Amniotic epithelial cell (primary cell): ENCODE measurements at places on chromosomes 2 and 18.

DNA sequence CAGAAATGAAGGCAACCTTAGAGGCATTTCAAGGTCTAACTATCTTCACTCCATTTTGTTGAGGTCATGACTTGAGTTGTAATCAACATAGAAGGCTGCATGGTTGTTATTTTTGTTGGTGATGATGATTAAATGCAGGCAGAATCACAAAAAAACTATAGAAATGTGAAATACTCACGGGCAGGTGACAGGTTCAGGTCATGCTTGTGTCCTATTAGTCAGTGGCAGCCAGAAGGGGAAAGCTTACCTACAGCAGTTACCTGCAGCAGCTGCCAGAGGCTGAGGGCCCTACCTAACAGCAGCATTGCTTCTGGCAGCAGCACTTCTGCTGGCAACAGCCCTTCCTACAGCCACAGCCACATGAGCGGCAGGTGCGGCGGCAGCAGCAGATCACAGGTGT, 394 bp downstream of the SCYGR3 start:
- DNase-seq: no peak

- DNase-seq: peak; percentile 51
These were observed at the start of gene IGFBP2 for GRCh38 chr2:216632952-216633615. TSS of gene IGFBP2 (plus strand) at chr2:216633420. CDS start at chr2:216633524, 104 bp downstream.

GRCh38 chr2:132979339-132980093, 309.5 kb upstream of the LYPD1 start:
- no peak for DNase-seq

GRCh38 chr2:127044165-127044718, 62.7 kb downstream of the BIN1 start:
- no peak for DNase-seq

DNA sequence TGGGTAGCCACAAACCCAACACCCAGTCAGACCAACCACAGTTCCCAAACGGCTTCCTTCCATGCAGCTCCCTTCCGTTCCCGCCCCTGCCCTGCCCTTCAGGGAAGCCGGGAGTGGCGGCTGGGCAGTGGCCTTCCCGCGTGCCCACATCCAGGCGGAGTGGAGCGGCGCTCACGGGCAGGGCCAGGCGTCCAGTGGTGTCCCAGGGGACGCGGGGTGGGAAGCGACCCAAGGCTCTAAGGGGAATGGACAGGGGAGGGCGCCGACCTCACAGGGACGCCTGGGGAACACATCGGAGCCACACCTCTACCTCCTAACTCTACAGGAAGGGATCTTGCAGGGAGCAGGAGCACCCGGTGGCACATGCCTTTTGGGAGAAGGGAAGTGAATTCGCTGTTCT, 225.9 kb upstream of the MGAT5 start:
- DNase-seq: no peak

DNA sequence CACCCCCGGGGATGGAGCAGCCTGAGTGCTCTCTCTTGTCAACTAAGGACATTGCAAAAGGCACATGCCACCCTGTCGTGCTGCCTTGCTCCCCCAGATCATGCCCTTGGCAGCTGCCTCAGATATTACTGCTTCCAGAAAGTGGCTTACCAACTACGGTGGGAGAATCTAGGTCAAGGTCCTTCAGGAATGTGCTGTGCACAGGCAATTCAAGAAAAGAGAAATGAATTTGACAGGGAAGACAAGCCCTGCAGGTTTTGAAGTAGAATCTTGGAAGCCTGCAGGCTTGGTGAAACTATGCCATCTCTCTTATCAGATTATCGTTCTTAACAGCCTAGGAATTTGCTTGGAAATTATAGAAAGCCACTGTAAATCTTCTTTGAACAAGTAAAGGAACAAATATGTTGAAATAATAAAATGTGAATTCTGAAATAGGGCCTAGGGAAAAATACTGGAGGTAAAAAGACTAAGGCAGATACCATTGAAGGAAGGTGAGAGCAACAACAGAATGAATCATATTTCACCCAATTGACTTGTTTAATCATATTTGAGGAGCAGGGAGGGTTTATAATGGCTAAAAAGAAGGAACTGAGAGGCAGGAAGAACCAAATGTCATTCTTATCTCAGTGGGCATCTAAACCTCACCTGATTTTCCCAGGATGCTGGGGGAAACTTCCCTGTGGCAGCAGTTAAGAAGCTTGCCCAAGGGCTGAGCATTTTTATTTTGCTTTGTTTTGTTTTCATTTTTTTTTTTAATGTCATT, 94.0 kb upstream of the GLS start:
- DNase-seq: peak; percentile 73

DNA sequence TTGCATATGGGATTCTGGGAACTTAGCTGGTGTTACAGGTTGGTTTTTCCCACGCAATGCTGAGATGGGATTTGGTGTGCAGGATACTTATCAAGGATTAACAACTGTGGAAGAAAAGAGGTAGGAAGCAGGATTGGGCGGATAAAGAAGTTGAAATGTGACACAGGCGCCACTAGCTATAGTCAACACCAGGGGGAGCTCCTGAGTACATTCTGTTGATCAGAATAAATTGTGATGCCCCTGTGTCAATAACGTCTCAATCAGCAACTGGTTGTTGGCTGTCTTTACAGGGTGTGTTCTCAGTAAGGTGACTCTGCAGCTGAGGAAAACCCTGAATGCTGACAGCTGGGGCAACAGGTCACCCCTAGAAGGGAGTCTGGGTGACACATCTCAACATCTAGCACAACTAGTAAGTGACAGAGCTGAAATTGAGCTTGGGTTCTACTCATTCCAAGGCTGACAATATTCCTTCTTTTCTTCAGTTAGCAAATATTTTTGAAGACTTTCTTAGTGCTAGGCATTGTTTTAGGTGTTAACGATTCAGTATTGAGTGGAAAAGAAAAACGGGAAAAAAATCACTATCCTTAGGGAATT, 143.0 kb downstream of the ARL6IP6 start:
- DNase-seq: no peak

DNA sequence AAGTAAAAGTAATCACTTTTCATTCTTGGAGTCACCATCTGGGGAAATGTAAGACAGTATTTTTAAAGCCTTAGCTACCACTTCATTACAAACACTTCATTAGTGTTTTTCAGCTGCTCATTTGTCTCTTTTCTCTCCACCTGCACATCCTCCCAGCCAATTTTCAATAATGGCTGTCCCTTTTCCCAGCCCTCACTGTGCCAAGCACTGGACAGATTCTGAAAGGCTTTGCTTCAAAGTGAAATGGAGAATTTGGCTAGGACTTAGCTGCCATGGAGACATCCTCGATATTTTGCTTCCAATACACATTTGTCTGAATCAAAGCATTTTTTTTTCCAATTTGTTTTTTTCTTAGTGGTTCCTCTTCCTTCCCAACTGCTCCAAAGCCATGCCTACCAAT, 272.4 kb upstream of the NRXN1 start:
- no peak for DNase-seq

DNA sequence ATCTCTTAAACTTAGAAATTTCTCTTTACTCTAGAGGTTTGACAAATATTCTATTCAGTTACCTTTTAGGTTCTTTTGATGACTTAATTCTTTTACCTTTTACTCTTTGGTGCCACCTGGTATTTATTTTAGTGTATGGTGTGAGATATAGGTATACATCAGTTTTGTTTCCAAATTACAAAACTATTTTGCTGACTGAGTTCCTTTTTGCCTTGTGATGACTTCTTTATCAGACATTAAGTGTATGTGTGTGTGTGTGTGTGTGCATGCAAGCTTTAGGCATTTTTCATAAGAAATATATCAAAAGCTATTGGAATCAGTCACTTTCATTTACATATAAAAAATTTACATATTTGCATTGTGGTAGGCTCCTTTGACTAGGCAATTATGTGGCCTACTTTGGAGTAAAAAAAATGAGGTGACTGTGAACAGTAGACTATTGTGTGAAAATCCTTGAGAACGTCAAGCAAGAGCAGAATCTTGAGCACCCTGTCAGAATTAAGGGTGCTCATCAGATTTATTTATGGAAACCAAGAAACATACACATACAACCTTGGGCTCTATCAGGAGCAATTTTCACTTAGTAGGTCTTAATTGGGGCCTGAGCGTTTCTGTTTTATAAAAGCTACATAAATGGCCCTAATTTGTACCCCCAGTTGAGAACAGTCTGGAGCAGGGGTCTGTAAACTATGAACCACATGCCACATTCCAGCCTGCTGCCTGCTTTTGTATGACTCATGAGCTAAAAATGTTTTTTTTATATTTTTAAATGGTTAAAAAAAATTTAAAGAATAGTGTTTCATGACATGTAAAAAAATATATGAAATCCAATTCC, 415.9 kb downstream of the SLC4A3 start:
- peak; percentile 50 for DNase-seq

DNA sequence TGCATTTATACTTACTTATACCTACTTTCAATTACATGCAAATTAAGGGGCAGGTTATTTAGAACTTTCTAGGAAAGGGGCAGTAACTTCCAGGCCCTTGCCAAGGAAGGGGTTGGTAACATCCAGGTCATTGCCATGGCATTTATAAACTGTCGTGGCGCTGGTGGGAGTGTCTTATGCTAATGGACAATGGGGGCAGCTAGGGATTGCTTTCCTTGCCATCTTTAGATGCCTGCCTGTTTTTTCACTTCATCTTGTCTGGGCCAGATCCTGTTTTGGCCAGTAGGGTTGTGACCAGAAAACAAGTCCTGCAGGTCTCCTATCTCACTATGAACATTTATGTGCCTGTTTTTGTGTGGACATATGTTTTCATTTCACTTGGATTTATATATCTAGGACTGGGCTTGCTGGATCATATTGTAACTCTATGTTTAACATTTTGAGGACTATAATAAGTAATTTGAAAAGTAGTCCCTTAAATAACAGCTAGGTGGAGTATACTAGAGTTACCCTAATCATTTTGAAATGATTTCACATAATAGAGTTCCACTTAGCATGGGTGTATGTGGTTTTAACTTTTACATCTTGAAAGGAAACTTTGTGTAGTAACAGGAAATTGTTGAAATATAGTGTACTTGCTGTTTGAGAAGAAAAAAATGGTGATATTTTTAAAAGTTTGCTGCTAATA, 56.1 kb downstream of the LCLAT1 start:
- DNase-seq: no peak

DNA sequence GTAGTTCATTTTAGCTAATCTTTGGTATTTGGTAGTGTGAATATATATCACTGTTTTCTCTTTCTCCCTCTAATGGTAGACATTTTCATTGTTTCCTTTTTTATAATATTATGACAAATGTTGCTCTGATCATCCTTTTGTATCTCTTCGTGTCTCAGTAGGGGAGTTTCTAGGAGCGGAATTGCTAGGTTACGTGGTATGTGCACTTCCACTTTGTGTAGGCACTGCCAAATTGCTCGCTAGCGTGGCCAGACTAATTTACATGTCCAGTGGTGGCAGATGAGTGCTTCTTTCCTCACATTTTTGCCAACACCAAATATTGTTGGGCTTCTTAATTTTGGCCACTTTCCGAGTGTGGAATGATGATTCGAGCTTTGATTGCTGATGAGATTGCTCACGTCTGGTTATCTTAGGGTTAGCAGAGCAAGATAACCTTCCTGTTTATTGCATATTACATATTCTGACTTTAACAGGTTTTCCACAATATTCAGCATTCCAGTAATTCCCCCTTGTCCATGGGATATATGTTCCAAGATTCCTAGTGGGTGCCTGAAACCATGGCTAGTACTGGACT, 30.4 kb upstream of the GREB1 start:
- peak; percentile 3 for DNase-seq

GRCh38 chr18:35888329-35888728, 84.2 kb upstream of the RMP24 start:
- no peak for DNase-seq

DNA sequence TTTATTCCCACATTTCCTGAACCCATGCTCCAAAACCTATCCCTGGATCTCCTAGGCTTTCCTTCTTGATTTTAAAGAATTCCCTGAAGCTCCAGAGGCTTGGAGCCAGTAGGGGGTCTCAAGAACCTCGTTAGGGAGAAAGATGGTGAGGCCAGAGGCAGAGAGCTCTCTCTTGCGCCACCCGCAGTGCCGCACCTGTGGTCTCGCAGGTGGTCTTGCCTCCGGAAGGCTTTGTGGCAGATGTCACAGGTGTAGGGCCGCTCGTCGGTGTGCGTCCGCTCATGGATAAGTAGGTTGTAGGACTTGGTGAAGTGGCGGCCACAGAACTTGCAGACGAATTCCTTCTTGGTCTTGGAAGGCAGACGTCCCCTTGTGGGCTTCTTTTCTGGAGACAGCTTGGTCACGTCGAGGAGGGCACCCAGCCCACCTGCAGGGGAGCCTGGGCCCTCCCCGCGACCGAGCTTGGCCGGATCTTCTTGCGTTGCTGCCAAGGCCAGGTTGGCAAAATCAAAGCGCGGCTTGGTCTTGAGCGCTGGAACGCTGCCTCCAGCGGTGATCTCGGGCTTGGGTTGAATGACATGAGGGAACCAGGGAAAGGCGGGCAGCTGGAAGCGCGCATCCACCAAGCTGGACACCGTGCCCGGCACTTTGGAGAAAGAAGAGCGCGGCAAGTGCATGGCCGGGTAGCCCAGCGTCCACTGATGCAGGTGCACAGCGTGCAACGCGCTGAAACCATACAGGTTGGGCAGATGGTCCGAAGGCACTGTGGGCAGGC, 5.3 kb downstream of the OSR1 start:
- DNase-seq: no peak

DNA sequence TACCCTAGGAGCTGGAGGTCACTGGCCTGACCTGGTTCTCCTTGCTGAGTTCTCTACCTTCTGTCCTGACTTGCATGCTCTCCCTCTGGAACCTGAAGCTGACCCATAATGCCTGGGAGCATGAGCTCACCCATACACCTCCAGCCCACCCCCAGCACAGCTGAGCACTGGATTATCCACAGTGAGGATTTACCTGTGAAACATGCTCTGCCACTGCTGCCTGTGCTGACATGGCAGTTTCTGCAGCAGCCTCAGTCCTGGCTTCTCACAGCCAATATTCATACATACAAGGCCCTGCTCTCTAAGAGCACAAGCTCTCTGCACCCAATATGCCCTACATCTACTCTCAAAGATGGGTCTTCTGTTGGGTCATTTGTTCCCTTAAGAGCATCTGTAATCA, 5.0 kb downstream of the CXCR2 start:
- DNase-seq: no peak

DNA sequence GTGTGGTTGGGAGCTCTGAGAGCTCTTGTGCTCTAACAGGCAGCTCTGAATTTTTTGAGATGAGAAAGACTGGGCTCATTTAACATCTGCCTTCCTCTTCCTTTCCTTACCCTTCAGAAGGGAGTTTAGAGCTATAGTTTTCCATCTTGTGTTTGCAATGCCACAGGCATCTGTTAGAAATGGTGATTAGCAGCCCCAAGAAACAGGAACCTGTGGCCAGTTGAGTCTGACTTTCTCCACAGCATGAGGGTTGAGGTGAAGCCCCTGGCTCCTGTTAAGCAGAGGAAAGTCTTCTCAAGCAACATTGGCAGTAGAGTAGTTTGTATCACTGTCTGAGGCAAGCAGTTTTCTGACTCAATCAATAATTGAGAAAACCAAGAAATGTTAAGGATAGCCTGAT, 577.4 kb downstream of the ZEB2 start:
- no peak for DNase-seq

- peak; percentile 21 for DNase-seq
These were observed 25.4 kb downstream of the SESTD1 start for GRCh38 chr2:179239195-179239594.
